ENCODE measurements at places on chromosomes 12 and 14. TPM values are rescaled to one million over a fixed set of nuclear protein-coding genes. Genes with fewer than 3 reads are reported as not detected.

OVCH1 gene
- not detected for total RNA-seq

RAB2B gene
- 46.4 TPM for total RNA-seq

RFX4 gene
- total RNA-seq, result not detected

CISTR gene
- not detected for total RNA-seq

GRCh38 chr12:80442426-80443222, 1.4 kb upstream of the PTPRQ start:
- no peaks in the 10 kb centered on the region for H3K27me3 ChIP-seq
- no peak overlapping the region for H3K27ac ChIP-seq
- DNase-seq, result peak; percentile 20
- no peaks in the 10 kb centered on the region for H3K4me1 ChIP-seq

GRCh38 chr12:3473171-3473570, 17.8 kb upstream of the PRMT8 start:
- no peak overlapping the region for H3K27ac ChIP-seq
- H3K36me3 ChIP-seq, result no peaks in the 10 kb centered on the region
- H3K27me3 ChIP-seq, result peaks cover 15% of the 10 kb centered on the region

GRCh38 chr12:52141306-52141705, 50.5 kb downstream of the KRT80 start:
- H3K4me3 ChIP-seq, result no peak overlapping the region
- H3K36me3 ChIP-seq, result no peaks in the 10 kb centered on the region
- H3K4me1 ChIP-seq, result no peaks in the 10 kb centered on the region
- H3K27me3 ChIP-seq, result peaks cover 32% of the 10 kb centered on the region
- no peak for DNase-seq

DNA sequence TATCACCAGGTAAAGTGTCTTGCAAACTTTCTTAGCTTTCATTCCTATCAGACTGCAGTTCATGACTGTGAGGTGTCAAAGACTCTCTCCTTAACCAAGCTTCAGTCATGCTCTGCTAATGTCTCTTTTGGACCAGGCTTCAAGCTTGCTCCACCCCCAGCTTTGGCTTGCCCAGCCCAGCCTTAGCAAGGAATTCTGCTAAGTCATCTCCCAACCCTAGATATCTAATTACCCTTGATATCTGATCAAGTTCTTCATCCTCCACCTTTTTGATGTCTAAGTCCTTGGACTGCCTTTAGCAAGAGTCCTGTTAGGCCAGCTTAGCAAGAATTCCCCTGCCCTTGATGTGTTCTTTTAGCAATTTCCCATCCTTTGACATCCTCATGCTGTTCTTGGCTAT, 108.9 kb upstream of the FGD4 start:
- no peaks in the 10 kb centered on the region for H3K27me3 ChIP-seq
- no peaks in the 10 kb centered on the region for H3K4me1 ChIP-seq
- no peaks in the 10 kb centered on the region for H3K36me3 ChIP-seq
- no peak for DNase-seq
- no peak overlapping the region for H3K27ac ChIP-seq

GRCh38 chr12:10960211-10960610, 21.1 kb upstream of the TAS2R14 start:
- no peaks in the 10 kb centered on the region for H3K36me3 ChIP-seq
- H3K27me3 ChIP-seq, result no peaks in the 10 kb centered on the region
- no peak overlapping the region for H3K4me3 ChIP-seq
- no peak overlapping the region for H3K27ac ChIP-seq
- DNase-seq, result no peak

- peaks cover 5% of the 10 kb centered on the region for H3K4me1 ChIP-seq
- H3K4me3 ChIP-seq, result no peak overlapping the region
- no peaks in the 10 kb centered on the region for H3K36me3 ChIP-seq
These were observed 4.6 kb upstream of the ZDHHC22 start for GRCh38 chr14:77145975-77146740.

DNA sequence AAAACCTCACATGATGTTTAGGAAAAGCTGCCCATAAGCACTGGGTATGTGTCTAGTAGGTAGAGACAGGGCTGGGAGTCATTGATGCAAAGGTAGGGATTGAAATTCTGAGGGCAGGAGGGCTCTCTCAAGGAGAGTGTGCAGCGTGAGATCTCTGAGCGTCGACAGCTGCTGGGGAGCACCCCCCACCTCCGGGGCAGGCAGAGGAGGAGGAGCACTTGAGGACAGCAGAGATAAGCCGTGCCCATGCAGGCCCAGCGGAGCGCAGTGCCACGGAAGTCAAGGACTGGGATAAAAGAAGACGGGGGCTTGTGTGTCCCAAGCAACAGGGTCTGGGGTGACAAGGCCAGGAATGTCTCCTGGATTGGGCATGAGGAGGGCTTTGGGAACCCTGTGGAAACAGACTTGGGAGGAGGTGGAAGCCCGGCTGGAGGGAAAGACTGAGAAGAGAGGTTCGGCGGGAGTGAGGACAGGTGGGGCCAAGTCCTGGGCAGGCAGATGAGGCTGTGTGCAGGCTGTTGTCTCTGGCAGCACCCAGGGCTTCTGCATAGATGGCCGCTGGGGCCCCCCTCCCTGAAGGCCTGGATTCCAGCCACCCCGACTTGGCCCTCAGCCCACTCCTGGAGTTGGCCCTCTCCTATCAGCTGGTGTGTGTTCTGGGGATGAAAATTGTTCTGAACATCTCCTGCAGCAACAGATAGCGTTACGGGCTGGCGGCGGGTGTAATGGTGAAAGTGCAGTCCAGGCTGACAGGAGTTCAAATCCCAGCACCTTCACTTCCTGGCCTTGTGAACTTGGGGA, 1.9 kb downstream of the CACNA2D4 start:
- peaks cover 18% of the 10 kb centered on the region for H3K4me1 ChIP-seq
- no peak overlapping the region for H3K4me3 ChIP-seq
- H3K27ac ChIP-seq, result no peak overlapping the region
- H3K27me3 ChIP-seq, result peaks cover 54% of the 10 kb centered on the region
- no peaks in the 10 kb centered on the region for H3K36me3 ChIP-seq

- DNase-seq, result no peak
- peaks cover 34% of the 10 kb centered on the region for H3K4me1 ChIP-seq
- peak overlapping the region; percentile 65 for H3K4me3 ChIP-seq
- peaks cover 48% of the 10 kb centered on the region for H3K36me3 ChIP-seq
- peak overlapping the region; percentile 98 for H3K27ac ChIP-seq
- H3K27me3 ChIP-seq, result no peaks in the 10 kb centered on the region
These were observed 1.5 kb upstream of the NRL start for GRCh38 chr14:24116128-24116814.

- peak; percentile 84 for DNase-seq
- peaks cover 71% of the 10 kb centered on the region for H3K4me1 ChIP-seq
- H3K36me3 ChIP-seq, result no peaks in the 10 kb centered on the region
- no peak overlapping the region for H3K4me3 ChIP-seq
- H3K27ac ChIP-seq, result peak overlapping the region; percentile 87
These were observed 3.9 kb upstream of the MEG3 start for GRCh38 chr14:100822013-100822412.

GRCh38 chr12:81270385-81270784, 192.5 kb downstream of the ACSS3 start:
- H3K36me3 ChIP-seq, result no peaks in the 10 kb centered on the region
- DNase-seq, result no peak

DNA sequence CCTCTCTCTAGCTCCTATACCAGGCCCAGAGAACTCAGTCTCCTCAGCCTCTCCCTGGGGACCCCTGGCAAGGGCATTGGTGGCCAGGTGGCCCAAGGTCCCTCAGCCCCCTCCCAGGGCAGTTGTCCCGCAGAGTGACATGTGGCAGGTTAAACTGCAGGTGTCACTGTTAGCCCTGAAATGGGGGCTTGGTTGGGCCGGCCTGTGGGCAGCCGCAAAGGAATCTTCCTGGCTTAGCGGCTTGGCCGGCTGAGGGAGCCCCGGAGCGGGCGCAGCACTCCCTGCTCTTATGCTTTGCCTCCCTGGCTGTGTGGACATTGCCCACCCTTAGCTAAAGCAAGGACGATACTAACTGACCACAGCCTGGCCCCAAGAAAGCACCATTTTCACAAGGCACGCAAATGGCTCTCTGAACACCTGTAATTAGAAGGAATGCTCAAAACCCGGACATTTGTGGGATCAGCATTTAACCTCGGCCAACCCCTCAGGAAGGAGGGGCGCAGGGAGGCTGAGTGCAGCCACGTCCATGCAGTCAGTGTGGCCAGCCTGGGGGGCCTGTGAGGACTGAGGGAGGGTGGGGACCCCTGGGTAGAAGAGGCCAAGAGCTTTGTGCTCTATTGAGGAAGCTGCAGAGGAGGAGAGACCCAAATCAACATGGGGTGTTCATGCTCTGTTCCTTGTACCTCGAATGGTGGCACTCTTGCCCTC, 82.2 kb downstream of the PAPOLA start:
- H3K27me3 ChIP-seq, result no peaks in the 10 kb centered on the region
- DNase-seq, result peak; percentile 65
- H3K4me1 ChIP-seq, result 0 out of 2 replicates have a peak, but pooled peaks cover 4% of the 10 kb centered on the region
- no peak overlapping the region for H3K4me3 ChIP-seq
- H3K36me3 ChIP-seq, result no peaks in the 10 kb centered on the region

DNA sequence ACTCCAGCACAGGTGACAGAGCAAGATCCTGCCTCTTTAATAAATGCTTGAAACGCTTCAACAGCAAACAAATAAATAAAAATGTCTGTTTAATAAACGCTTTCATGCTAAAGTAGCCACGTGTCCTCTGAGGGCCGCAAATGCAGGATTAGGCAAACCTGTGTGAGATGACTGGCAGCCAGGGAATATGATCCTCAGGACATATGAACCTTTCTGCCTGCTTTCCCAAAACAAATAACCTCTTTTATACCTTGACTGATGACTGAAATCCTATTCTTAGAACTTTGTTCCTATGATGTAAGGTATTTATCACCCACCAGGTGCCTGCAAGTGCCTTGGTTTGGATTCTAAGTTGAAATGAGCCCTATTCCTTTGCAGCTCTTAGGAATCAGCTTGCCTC, 14.5 kb upstream of the FLVCR2 start:
- H3K27ac ChIP-seq, result no peak overlapping the region
- H3K4me1 ChIP-seq, result peaks cover 17% of the 10 kb centered on the region
- no peak overlapping the region for H3K4me3 ChIP-seq

Data from HepG2 (cell line).